A549 treated with ZK216348 at 1 μM for 4 hours (cell line): ENCODE measurements at places on chromosomes 5 and 9. TPM values are rescaled to one million over a fixed set of nuclear protein-coding genes. Genes with fewer than 3 reads are reported as not detected.

PCDHA10 gene
- total RNA-seq: 0.02 to 0.11 TPM in 2 of 5 replicates, not detected in the others

CDH10 gene
- 0.07 to 0.40 TPM (median 0.24 TPM) in 5 replicates for total RNA-seq

ANKRD31 gene
- 0.05 to 0.08 TPM (median 0.06 TPM) in 5 replicates for total RNA-seq

RPL37 gene
- total RNA-seq: 2,536 to 3,435 TPM (median 2,733 TPM) in 5 replicates

ADAMTS2 gene
- 0.07 to 0.16 TPM (median 0.09 TPM) in 4 of 5 replicates, not detected in the other for total RNA-seq

TDRD7 gene
- total RNA-seq: 11.6 to 13.6 TPM (median 12.4 TPM) in 5 replicates

C5 gene
- 11.3 to 15.8 TPM (median 12.2 TPM) in 5 replicates for total RNA-seq

SAXO1 gene
- not detected in 5 replicates for total RNA-seq

MEIKIN gene
- total RNA-seq: not detected in 5 replicates

FCHO2 gene
- 11.6 to 19.1 TPM (median 14.1 TPM) in 5 replicates for total RNA-seq

SPINK6 gene
- total RNA-seq: 0.52 to 1.7 TPM (median 0.65 TPM) in 3 of 5 replicates, not detected in the others

TRMO gene
- 10.4 to 15.8 TPM (median 11.2 TPM) in 5 replicates for total RNA-seq

FEM1C gene
- 3.3 to 7.6 TPM (median 7.1 TPM) in 5 replicates for total RNA-seq

FAM81B gene
- not detected in 5 replicates for total RNA-seq

C5orf58 gene
- total RNA-seq: not detected in 5 replicates

SCGB3A2 gene
- not detected in 5 replicates for total RNA-seq

HBEGF gene
- total RNA-seq: 5.4 to 7.5 TPM (median 6.4 TPM) in 5 replicates

SLC6A18 gene
- not detected in 5 replicates for total RNA-seq

DIPK1B gene
- total RNA-seq: 4.4 to 10.4 TPM (median 9.4 TPM) in 5 replicates

IFNW1 gene
- total RNA-seq: not detected in 5 replicates

PITX1 gene
- total RNA-seq: 14.2 to 38.1 TPM (median 36.5 TPM) in 5 replicates

ADCY2 gene
- not detected in 5 replicates for total RNA-seq

C1QTNF2 gene
- total RNA-seq: 0.09 to 0.29 TPM (median 0.18 TPM) in 4 of 5 replicates, not detected in the other

ANKRD18A gene
- total RNA-seq: 8.2 to 12.4 TPM (median 10.0 TPM) in 5 replicates

FAM193B gene
- 16.2 to 38.0 TPM (median 33.9 TPM) in 5 replicates for total RNA-seq

PCDHGA8 gene
- total RNA-seq: 0.02 to 0.06 TPM (median 0.04 TPM) in 3 of 5 replicates, not detected in the others

SLC46A2 gene
- total RNA-seq: not detected in 5 replicates

ZDHHC21 gene
- 0.85 to 3.2 TPM (median 2.4 TPM) in 5 replicates for total RNA-seq

PCDHGA7 gene
- 0.77 to 1.0 TPM (median 0.98 TPM) in 5 replicates for total RNA-seq

CBY3 gene
- total RNA-seq: not detected in 5 replicates

C8G gene
- 0.56 to 2.0 TPM (median 1.1 TPM) in 4 of 5 replicates, not detected in the other for total RNA-seq

PCDHGA12 gene
- not detected in 5 replicates for total RNA-seq

OR2S2 gene
- total RNA-seq: not detected in 5 replicates

SAPCD2 gene
- 12.1 to 27.8 TPM (median 24.6 TPM) in 5 replicates for total RNA-seq

SLC25A2 gene
- total RNA-seq: not detected in 5 replicates

SHISAL2B gene
- total RNA-seq: 0.20 TPM in 1 of 5 replicates, not detected in the others

FOXD4L5 gene
- total RNA-seq: 0.06 to 0.11 TPM (median 0.11 TPM) in 3 of 5 replicates, not detected in the others

TLX3 gene
- not detected in 5 replicates for total RNA-seq

TAF11L10 gene
- total RNA-seq: not detected in 5 replicates

FBXL7 gene
- total RNA-seq: 1.0 to 1.6 TPM (median 1.5 TPM) in 5 replicates
